ENCODE measurements at places on chromosomes 2 and 18.
A peak's percentile ranks its signal among the peaks of the same experiment; 100 is the strongest.

GRCh38 chr2:70789304-70790135, 923 bp downstream of the FIGLA start:
- peak; percentile 37 for DNase-seq

GRCh38 chr2:24613154-24613814, 122.2 kb downstream of the NCOA1 start:
- DNase-seq, result no peak

GRCh38 chr2:29372185-29372584, 257.0 kb downstream of the CLIP4 start:
- no peak for DNase-seq

GRCh38 chr2:232587512-232587911, 37.0 kb downstream of the EIF4E2 start:
- no peak for DNase-seq

- DNase-seq, result no peak
Observed at GRCh38 chr18:46953195-46953594, 35.8 kb downstream of the KATNAL2 start.

DNA sequence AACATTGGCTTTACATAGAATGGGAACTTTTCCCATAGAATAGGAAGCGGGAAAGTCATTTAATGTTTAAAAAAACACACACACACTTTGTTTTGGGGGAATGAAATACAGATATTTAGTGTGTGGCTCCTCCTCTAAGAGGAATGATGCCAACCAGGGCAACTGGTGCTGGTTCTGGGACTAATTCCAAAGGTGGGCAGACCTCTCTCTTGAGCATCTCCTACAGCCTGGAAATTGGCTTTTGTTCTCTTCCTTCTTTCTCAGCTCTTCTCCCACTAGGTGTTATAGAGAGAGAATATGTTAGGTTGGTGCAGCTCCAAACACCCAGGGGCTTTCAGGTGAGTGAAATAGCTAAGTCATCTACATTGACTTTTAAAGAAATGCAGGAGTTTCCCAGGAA, 190.1 kb downstream of the RAD51AP2 start:
- DNase-seq, result no peak

- DNase-seq, result no peak
Observed at GRCh38 chr2:230129343-230129742, 60.6 kb upstream of the SLC16A14 start.

GRCh38 chr2:38308821-38309220, 68.3 kb downstream of the ATL2 start:
- DNase-seq, result no peak
